ENCODE measurements at places on chromosomes 7 and 10.

GRCh38 chr7:73625276-73625675 lies 954 bp upstream of the MLXIPL start:
- no peak for DNase-seq

- DNase-seq, result no peak
Measured at GRCh38 chr10:86213148-86213547, 153.4 kb downstream of the GRID1 start.

DNA sequence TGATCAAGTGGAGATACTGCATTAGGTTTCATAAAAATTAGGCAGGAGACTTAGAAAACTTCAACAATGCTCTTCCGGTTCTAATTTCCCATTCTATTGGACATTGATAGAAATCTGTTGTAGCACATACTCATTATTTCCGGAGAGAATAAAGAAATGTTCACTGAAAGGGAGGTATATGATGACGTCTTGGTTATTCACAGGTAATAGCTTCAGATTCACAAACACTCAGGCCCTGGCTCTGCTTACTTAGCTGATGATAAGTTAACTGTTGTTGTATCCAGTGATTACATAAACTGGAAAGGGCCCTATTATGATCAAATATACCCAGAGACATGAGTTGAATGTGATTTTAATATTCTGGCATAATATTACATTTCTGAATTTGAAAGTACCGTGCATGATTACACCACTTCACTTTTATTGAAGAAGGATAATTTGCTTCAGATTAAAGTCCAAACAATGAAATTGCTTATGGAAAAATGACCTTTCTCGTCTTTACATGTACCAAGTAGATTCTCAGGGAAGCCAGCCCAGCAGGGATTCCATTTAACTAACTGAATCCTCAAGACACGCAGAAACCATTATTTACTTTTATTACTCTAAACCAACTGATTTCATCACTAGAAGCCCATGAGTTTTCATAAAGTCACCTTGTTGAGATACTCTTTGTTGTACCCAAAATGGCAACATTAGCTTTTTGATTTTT lies 288.0 kb upstream of the PITRM1 start:
- DNase-seq, result no peak

- no peak for DNase-seq
Measured at GRCh38 chr10:48241332-48241731, 33.2 kb downstream of the FRMPD2 start.

DNA sequence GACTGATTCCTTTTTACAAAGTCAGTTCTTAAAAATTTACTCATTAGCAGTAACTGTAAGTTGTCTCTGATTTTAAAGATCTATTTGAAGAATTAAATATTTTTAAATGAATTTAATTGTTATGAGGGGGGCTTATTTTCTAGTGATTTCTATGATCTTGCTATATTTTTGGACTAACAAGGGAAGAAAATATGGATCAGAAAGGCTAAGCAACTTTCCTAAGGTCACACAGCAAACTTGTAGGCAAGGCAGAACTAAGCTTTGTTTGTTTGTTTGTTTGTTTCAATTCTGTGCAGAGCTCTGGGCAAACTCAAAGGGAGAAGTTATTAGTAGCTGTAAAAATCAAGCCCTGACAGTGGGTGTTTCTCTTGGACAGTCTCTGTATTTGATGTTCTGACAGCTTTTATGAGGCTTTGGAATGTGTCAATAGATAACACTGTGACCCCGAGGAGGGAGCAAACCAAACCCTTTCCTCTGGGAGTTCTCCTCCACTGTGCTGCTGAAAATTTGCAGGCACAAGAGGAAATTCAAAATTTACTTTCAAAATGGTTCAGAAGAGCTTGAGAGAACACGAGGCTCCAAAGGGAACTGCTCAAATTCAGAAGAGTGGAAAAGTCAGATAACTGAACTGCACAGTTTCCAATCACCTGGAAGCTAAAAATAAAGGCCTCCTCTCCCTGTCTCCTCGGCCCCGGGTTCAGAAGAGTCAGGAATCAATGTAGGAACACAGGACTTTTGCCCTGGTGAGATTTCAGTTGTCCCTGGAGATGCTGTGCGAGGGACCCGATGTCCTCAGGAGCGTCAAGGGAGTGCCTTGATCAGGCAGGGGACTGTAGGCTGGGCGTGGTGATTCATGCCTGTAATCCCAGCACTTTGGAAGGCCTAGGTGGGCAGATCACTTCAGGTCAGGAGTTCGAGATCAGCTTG lies 325.7 kb downstream of the GATA3 start:
- no peak for DNase-seq

DNA sequence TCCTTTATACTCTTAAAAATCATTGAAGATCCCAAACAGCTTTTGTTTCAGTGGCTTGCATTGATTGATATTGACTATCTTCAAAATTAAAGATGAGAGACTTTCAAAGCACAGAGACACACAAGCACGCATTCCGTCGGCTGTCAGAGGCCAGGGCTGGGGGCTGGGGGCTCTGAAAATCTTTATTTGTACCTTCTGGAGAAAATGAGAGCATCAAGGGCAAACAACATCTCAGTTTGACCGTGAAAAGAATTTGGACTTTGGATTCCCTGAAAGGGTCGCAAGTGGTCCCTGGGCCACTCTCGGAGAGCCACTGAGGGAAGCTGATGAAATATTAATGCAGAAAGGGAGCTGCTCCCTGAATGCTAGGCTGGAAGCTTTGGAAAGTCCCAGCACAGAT lies 96.4 kb downstream of the CHST15 start:
- DNase-seq, result no peak

GRCh38 chr10:35554036-35554435 lies 51.1 kb upstream of the GJD4 start:
- no peak for DNase-seq

GRCh38 chr10:129877773-129878371 lies 86.2 kb downstream of the EBF3 start:
- DNase-seq, result no peak

GRCh38 chr7:149605696-149606095 lies 108.1 kb upstream of the ZNF746 start:
- DNase-seq, result no peak

DNA sequence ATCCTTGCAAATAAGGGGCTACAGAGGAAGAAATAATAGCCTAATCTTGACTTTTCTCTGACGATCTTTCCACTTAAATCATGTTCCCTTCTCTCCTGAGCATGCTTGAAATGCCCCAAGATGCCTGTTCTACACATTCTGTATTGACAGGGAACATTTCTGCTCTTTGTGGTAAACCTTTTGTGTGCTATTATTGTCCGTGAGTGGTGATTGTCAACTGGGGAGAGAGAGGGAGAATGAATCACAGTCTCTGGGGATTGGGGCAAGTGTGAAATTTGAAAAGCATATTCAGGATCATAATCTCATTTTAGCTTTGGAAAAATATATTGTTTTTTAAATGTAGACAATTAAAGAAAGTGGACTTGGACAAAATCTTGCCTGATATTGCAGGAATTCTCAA lies 20.6 kb downstream of the UBTD1 start:
- no peak for DNase-seq

DNA sequence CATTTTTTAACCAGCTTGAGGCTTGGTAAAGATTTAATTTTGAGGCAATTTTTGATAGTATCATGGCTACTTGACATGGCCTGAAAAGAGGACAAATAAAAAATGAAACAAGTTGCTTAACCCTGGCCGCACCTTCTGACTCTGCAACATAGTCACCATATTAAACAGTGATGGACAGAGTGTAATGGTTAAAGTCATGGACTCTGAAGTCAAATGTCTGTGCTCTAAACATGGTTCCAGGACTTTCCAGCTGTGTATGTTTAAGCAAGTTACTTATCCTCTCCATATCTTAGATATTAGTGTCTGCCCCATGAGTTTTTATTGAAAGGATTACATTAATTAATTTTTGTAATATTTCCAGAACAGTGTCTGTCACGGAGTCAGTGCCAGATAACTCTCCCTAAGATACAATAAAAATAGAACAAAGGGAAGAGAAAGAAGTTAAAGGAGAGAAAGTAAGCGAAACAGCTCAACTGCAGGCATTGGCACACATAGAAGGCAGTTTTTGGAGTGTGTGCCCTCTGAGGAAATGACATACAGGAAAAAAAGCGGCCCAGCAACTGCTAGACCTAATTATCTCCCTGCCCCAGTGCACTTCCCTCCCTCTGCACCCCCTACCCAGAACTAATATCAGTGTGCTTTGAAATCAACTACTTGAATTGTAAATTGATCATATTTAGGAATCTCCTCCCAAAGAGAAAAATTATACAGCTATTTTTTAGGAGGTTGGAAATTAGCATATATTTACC lies 65.3 kb downstream of the MACC1 start:
- no peak for DNase-seq

- DNase-seq, result no peak
Measured at GRCh38 chr10:97573672-97574071, 1.1 kb downstream of the ANKRD2 start.

DNA sequence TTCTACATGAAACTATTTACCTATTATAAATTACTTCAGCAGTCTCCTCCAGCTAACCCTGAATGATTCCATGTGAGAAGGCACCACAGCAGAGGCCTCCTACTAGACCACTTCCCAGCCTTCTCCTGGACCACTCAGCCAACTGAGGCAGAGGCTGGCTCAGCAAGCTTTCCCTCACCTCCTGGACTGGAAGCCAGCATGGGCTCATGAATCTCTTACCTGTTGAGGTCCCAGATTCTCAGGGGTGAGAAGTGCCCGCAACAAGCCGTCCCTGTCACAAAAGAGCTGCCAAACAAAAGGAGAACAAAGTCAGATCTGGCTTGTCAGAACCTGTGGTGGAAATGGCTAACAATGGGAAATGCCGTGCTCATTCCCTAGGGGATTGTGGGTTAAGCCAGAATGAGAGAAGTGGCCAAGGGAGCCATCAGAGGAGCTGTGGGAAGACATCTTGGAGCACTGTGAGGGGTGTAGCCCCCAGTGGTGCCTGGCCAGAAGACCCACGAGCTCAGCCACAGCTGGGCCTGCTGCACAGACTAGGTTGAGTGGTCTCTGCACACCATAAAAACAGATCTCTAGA lies 36.5 kb downstream of the DPCD start:
- DNase-seq, result no peak

- no peak for DNase-seq
Measured at GRCh38 chr7:32073533-32073932, 3.3 kb upstream of the PDE1C start.

DNA sequence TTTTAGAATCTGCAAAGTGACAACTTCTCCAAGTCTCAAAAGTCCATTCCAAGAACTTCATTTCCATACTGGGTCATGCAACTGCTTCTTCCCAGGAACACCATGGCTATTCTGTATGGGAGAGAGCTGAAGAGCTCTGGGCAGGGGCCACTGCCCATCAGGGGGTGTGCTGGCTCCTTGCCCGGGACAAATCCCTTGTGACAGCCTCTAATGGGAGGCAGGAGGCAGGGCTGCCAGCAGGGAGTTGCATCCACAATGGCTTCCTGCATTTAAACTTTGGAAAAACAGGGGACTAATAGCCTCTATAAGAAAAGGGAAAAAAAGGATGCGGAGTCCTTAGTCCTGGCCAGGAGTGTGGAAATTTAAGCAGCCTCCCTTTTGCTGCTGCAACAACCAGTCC lies 18.4 kb upstream of the FRMD4A start:
- DNase-seq, result no peak

GRCh38 chr7:115043605-115044004 lies 121.7 kb downstream of the MDFIC start:
- DNase-seq, result no peak

- no peak for DNase-seq
Measured at GRCh38 chr7:87948371-87948770, 14.3 kb downstream of the ADAM22 start.

GRCh38 chr7:12431886-12432556 lies 28.4 kb upstream of the VWDE start:
- no peak for DNase-seq

GRCh38 chr10:32049113-32049512 lies 7.1 kb downstream of the KIF5B start:
- DNase-seq, result no peak

- DNase-seq, result peak; percentile 81
Measured at GRCh38 chr10:95133016-95133752, 60.9 kb upstream of the ACSM6 start.

DNA sequence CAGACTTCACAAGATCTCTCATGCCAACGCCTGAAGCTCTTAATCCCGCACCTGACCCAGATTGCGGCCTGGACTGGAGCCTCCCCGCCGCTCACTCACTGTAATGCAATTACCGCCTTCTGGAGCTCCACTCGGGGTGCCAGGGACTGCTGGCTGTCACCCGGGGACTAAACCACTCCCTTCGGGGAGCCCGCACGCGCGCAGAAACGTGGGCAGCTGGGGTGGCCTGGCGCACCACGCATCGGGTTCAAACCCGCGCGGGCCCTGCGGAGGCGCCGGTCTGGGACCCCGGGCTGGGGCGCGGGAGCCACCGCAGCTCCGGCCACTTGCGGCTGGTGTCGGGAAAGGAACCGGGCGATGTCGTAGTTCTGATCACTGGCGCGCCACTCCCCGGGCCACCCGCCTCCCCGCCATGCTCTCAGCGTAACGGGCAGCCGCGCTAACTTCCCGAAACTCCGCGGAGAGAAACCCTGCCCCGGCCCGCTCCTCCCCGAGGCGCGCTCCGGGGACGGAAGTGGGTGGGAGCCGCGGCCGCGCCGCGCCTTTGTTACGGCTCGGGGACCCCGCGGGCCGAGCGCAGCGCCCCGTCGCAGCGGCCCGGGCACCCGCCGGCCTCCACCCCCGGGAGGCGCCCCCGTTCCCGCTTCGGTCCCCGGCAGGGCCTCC lies 100.3 kb upstream of the SVIL start:
- peak; percentile 36 for DNase-seq

DNA sequence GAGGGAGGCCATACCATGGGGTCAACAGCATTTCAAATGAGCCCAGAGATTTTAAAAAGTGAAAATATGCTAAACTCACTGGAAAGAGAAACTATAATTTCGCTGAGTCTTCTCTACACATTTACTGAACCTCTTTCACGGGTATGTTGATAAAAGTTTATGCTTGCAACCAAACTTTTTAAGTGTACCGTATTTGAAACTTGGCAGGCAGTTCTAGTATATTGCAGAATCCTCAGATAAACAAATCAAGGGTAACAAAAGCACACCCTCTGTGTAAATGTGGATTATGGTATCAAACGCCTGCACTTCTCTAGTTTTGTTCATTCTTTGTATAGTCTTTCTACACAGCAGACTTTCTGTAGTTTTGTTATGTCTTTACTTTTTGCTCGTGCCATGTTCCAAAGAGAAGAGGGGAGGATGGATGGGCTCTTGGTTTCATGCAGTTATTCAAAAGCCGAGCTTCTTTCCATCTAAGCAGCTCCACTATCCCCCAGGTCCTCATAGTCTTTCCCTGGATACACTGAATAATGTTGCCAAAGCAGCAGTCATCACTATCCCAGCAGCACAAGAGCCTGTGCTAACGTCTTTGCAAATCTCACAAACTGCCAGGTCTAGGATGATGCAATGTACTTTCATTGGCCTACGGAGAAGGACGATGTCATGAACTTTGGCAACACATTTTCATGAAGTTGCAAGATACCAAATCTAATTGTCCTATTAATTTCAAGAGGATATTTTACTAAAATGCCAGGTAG lies 131.2 kb downstream of the MPP7 start:
- no peak for DNase-seq

- DNase-seq, result no peak
Measured at GRCh38 chr7:8204339-8205030, 57.5 kb downstream of the ICA1 start.

DNA sequence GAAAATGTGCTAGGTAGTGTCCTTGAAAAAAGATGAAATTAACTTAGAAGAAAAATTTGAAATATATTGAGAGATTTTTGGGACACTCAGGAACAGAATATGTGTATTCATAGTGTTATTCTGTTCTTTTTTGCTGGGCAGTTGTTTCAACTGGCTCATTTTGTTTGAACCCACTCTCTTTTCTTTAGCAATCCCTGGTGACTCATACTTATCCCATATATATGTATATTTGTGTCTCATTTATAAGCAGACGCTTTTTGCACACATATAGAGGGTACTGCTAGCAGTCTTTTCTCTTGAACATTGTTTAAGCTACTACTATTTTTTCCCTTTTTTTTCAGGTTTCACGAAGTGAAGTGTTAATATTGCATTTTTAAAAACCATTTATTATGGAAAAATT lies 1.9 kb downstream of the EXOC6 start:
- no peak for DNase-seq

Data from A549 (cell line).